ENCODE measurements at places on chromosomes 1 and 21.
A peak's percentile ranks its signal among the peaks of the same experiment; 100 is the strongest.

GRCh38 chr1:39328586-39329121, 124.2 kb downstream of the MACF1 start:
- no peak for DNase-seq

DNA sequence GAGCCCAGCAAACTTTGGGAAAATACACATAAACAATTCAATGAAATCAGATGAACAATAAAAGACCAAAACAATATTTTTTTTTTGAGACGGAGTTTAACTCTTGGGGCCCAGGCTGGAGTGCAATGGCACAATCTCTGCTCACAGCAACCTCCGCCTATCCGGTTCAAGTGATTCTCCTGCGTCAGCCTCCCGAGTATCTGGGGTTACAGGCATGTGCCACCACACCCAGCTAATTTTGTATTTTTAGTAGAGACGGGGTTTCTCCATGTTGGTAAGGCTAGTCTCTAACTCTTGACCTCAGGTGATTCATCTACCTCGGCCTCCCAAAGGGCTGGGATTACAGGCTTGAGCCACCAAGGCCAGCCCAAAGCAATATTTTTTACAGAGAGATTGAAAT, 1588.5 kb downstream of the BRINP3 start:
- no peak for DNase-seq

GRCh38 chr1:246695136-246695535, 29.1 kb upstream of the SCCPDH start:
- no peak for DNase-seq

DNA sequence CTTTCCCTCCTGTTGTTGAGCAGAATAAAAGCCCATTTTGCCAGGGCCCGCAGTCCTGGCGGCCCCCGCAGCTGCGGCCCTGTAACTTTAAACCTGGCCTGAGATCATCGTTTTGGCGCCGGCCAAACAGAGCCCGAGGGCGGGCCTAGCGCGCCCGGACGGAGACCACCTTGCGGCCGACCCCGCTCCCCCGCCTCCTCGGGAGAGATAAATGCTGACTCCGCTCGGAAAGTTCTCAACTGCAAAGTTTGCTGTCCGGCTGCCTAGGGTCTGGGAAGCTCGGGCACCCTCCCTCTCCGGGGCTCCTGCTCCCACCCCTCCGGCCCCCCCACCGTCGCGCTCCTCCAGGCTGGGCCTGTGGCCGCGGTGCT, at the start of gene PDPN:
TSS of gene PDPN (plus strand) at position 238 of the 371 bp plus-strand sequence. CDS start 202 bp downstream, outside the sequence.
- no peak for DNase-seq

DNA sequence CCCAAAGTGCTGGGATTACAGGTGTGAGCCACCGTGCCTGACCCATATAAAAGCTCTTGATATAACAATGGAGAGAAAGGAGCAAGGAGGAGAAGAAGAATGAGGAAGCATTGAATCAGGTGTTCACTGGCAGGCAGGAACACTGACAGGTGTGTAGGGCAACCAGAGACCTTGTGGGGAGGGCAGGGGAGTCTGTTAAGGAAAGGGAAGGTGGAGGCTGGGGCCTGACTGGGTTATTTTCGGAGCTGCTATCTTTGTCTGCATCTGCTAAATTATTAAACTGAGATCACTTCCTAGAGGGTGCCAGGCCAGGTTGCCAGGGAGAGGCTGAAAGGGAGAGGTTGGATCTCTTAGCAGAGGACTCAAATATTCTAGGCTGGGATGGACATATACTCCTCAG, 6.8 kb upstream of the TRNP1 start:
- DNase-seq: no peak

DNA sequence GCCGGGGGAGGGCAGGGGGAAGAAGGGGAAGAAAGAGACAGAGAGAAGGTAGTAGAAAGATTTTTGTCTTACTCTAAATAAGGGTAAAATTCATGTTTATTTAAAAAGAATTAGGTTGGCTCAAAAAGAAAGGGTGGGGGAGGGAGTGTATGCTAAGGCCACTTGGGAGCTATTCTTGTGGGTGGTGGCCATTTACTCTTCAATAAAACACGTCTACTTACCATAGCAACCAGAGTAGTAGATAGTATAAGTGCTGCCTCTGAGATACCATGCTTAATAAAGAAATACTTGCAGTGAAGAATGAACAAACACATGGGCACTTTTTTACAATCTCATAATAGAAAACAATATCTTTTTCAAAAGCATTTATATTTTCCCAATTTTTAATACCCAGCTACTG, 538.1 kb upstream of the PTBP2 start:
- DNase-seq: no peak

DNA sequence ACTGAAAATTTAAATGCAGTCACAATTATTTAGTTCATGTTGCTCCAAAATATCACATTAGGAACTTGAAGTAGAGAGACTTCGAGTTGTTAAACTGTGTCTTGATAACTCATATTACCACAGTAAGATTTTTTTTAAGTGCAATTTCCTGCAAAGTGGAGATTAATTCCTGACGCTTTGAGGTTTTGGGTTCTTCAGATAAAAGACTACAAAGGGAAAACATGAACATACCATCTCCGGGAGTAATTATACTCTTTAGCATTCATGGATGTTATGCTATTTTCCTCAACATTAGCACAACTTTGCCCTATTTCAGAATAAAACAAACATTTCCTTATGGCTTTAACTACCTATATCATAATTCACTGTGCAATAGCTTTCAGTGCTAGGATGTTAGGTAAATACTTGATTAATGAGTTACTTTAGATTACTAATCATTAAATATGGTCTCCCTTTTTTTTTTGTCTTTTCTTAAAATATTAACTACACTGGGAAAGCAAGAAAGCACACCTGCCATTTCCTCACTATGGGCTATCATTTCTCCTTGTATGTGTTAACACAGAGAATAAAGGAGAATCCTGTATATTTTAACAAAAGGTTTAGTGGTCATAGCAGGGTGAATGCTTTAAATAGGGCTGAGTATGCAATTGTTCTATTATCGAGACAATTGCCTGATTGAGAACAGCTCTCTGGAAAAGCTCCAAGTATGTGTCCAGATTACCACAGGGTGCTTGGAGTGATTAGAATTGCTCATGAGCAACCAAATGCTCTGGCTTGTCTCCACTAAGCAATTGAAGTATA, 252.5 kb upstream of the C1orf105 start:
- DNase-seq: peak; percentile 94

DNA sequence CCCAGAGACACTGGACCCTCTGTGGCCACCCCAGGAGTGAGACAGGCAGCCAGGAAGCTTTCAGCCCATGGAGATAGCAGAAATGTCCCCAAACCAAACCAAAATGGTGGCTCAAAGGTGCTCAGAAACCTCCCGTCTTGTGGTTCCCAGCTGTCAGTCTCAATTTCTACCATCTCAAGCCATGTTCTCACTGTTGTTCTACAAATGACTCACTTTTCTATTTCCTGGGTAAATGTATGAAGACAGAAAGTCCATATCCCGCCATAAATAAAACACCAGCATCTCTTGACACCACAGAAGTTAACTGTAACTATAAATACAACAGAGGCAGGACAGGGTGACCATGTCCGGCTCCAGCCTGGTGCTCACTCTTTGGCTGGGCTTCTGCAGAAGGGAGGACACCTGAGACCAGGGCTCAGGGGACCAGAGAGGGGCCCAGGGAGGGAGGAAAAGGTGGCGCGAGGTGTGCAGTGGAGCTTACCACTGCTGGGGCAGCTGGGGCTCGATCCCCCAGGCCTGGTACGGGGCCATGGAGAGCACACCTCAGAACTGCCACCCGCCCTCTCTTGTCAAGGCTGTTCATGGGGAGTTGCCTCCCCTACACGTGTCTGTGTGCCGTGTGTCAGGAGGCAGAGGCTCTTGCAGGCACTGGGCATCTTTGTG, 43.6 kb downstream of the EPHB2 start:
- DNase-seq: no peak

- no peak for DNase-seq
Observed at GRCh38 chr1:143652744-143653428, 318.9 kb downstream of the FAM72C start.

GRCh38 chr1:206427291-206427690, 43.0 kb upstream of the IKBKE start:
- DNase-seq: no peak

- no peak for DNase-seq
Observed at GRCh38 chr21:30646904-30647414, 4.3 kb downstream of the KRTAP20-3 start.

DNA sequence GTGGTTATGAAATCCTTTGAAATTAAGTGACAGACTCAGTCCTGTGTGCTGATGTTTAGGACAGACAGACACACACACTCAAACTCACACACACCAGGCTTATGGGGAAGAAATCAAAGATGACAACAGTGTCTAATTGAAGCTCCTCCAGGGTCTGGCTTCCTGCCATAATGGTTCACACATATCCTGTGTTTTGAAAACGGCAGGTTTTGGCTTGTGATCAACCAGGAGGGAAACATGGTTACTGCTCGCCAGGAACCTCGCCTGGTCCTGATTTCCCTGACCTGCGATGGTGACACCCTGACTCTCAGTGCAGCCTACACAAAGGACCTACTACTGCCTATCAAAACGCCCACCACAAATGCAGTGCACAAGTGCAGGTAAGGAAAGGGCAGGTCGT, 4.6 kb downstream of the MTARC1 start:
- DNase-seq: no peak

- DNase-seq: no peak
Observed at GRCh38 chr21:45040157-45040711, 34.1 kb upstream of the ADARB1 start.

DNA sequence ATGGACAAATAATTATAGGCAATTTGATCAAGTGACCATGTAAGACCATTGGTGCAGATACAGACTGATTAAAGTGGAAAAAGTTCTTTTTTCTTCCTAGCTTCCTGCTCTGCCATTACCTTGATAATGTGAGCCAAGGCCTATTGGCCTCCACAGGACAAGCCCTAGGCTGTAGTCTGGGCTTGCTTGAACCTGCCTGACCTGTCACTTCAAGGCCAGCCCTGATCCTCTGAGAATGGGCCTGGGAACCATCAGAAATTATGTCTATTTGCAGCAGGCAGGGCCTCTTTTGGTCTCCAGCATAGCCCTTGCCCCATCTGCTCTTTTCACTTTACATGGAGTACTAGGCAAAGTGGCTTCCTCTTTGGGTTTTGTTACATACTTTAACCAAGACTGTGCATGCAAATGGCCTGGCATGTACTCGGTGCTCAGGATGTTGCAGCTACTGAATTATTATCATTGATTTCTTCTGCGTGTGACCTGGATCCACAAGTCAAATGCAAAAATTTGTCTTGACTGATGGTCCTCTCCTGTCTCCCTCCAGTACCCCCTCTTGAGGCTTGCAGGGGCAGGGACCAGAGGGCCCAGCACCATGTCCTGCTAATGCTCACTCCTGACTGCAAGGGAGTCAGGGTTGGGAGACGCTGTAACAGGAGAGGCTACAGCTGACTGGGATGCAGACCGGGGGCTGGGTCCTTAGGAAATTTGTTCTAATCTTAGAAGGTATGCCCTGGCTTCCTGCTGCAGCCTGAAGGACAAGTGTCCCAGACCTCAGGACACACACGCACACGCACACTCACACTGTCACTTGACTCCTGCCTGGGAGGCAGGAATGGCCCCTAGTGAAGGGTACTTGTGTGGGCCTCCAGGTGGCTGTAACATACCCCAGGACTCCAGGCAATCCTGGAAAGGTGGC, 39.4 kb downstream of the RCSD1 start:
- no peak for DNase-seq

DNA sequence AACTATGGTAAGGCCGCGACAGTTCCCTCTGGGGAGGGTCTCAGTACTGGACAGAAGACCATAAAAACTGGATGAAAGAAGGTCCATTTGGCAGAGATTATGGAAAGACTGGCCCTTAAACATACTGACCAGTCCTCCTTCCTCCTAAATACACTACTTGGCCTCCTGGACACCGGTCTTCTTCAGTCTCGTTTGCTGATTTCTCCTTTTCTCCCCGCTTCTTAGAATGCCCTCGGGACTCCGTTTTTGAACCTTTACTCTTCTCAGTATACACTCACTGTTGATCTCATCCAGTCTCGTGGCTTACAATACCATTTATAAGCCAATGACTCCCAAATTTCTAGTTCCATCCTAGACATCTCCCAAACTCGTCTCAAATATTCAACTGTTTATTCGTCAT, 694 bp upstream of the MRPL9 start:
- no peak for DNase-seq

GRCh38 chr21:37915497-37915911, 753 bp downstream of the KCNJ6 start:
- DNase-seq: no peak

DNA sequence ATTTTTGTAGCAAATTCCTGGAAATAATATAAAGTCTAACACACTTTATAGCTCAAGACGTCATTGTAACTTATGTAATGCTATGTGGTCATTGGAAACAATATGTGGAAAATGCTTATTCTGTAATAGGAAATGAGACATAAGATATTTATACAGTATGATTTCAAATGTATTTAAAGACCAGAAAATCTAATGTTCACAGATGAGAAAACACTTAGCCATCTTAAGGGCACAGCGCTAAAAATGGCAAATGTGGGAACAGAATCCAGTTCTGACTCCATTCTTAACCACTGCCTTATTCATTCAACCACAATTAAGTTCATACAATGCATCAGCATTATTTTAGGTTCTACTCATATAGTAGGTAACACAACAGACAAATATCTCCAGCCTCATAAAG, 12.5 kb downstream of the CSDE1 start:
- DNase-seq: no peak

DNA sequence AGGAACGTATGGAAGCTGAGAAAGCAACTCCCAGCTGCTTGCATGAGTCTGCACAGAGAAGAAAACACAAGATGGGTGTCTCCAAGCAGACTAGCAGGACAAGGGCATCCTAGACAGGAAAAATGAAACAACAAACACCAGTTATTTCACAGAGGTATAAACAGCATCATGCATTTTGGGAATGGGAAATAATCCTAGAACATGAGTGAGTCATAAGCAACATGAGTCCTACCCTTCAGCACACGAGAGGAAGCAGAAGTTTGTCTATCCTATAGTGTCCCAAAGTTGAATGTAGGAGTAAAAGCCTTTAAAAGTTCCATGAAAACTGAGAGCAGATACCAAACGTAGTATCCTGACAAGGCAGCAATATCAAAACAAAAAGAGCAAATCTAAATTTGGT, 11.3 kb upstream of the FRRS1 start:
- no peak for DNase-seq

- no peak for DNase-seq
Observed at GRCh38 chr1:19220991-19221390, 10.9 kb upstream of the UBR4 start.

GRCh38 chr1:233113009-233113879, 162.8 kb downstream of the NTPCR start:
- DNase-seq: peak; percentile 97

GRCh38 chr1:21097729-21098128, 79.0 kb downstream of the EIF4G3 start:
- DNase-seq: no peak

- DNase-seq: no peak
Observed at GRCh38 chr1:12588695-12589094, 29.3 kb downstream of the DHRS3 start.

DNA sequence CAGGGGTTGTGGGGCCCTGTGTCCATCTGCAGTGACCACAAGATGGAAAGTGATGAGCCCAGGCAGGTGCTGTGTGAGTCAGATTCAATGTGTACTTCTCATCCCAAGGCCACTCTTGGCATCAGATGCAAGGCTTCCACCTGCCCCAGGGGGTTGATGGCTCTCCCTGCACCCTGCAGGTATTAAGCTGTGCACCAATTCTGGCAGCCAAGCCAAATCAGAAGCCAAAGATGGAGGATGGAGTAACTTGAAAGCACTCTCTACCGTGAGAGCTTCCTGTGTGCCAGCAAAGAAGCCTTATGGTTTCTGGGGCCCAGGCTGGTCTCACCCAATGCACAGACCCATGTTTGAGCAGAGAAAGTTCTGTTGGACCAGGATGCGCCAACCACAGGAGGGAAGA, 44.3 kb upstream of the TENT5C start:
- DNase-seq: no peak
